ENCODE measurements at places on chromosomes 13 and 19. TPM values are rescaled to one million over a fixed set of nuclear protein-coding genes. Genes with fewer than 3 reads are reported as not detected.

Gene CYP4F3
- not detected for total RNA-seq

Gene PRRG2
- total RNA-seq: 2.4 TPM

Gene LIG4
- 11.4 TPM for total RNA-seq

Gene CGB3
- total RNA-seq: not detected

DNA sequence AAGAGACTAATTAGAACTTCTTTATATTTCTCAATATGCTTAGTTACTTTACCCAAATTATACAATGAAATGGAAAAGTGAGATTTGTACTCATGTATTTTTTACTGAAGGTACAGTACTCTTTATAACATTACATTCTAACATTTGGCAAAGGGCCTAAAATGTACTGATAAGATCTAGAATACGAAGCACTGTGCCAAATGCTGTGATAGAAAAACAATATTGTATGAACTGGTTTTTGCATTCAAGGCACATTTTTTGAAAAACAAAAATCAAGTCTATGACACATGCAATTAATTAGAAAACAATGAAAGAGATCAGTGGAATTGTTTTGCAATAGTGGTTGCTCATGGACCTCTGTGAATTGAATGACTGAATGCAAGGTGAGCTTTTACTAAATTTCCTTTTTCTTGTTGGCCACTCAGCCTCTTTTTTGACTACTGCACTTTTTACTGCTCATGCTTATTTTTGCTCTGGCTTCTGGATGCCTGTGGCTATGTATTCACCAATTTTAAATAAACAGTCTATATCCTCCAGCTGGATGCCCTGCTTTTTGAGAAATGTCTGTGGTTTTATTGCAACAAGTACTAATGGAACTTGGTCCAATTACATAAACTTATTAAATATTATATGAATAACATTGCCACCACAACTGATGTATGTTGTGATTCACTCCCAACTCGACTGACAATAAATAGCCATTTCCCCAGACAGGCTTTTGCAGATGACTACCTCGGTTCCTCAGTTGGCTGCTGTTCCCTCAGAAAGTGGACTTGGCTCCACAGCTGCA lies 41.4 kb upstream of the OBI1 start:
- no peak for DNase-seq

- no peak for DNase-seq
Observed at GRCh38 chr19:41816761-41817160, 20.4 kb downstream of the CEACAM3 start.

GRCh38 chr13:76245211-76245610 lies 609.1 kb downstream of the LMO7 start:
- DNase-seq: no peak

GRCh38 chr13:41049480-41050440 lies 11.5 kb upstream of the WBP4 start:
- no peak for DNase-seq
